ENCODE measurements at places on chromosomes 2 and 18. TPM values are rescaled to one million over a fixed set of nuclear protein-coding genes. Genes with fewer than 3 reads are reported as not detected.

The ASPRV1 gene
- 4.9 TPM for total RNA-seq

The DYNAP gene
- not detected for total RNA-seq

The SLC9A4 gene
- 0.30 TPM for total RNA-seq

The DSG1 gene
- total RNA-seq, result 1.5 TPM

The VWA3B gene
- 4.1 TPM for total RNA-seq

The SEPTIN10 gene
- 82.6 TPM for total RNA-seq

The ANKRD29 gene
- total RNA-seq, result 8.7 TPM

DNA sequence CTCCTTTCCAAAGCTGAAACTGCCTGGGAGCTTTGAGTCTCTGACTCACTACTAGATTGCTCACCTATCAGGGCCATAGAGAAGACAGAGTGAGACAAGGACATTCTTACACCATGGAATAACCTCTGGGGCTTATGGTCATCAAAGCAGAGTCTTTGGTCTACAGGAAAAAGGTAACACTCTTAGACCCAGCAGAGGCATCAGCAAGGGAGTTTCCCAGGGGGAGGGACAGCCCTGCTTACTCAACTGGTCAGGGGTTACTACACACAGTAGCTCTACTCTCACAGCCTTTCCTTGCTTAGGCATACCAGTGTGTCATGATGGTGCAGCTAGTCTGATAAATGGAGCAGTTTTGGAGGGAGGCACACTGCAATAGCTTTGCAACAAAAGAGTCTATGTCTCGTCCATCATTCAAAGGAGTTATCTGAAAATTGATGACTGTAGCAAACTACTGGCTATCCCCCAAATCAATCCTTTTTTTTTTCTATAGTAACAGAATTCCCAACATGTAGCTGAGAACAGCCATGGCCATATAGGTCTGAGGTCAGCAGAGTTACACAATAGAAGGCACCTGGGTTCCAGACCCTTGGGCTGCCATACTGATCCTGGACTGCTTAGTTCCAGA is 22.4 kb upstream of the CD28 start:
- DNase-seq, result no peak

DNA sequence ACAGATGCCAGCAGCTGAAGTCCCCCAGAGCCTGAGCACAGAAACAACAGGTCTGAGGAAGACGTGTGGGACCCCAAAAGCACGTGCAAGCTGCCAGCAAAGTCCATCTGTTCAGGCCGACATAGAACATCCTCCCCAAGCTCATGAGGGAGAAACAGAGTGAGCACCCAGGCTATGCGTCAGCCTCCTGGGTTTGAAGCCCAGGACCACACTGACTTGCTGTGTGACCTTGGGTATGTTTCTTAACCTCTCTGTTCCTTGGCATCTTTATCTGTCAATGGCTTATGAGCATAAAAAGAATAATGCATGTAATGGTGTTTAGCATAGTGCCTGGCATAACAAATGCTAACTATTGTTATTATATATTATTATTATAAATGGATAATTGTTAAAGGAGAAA is 40.3 kb downstream of the COL4A4 start:
- no peak for DNase-seq

GRCh38 chr2:196260546-196260945 is 89.2 kb upstream of the STK17B start:
- DNase-seq, result no peak

DNA sequence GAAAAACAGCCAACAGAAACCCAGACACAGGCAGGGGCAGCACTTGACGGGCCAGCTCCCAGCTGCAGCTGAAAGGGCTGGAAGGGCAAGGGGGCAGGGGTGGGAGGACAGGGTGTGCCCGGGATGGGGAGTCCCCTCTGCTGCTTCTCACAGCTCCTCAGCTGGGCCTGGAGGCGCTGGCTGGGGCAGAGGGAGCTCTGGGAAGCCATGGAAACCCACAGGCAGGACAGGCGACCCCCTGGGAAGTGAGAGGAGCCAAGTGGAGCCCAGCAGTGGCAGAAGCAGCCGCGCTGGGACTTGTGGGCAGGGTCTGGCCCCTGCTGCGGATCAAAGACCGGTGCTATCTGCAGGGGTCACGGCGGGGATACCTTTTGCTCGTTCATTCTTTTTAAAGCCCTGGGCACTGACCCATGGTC is 20.7 kb downstream of the OTOF start:
- DNase-seq, result no peak

DNA sequence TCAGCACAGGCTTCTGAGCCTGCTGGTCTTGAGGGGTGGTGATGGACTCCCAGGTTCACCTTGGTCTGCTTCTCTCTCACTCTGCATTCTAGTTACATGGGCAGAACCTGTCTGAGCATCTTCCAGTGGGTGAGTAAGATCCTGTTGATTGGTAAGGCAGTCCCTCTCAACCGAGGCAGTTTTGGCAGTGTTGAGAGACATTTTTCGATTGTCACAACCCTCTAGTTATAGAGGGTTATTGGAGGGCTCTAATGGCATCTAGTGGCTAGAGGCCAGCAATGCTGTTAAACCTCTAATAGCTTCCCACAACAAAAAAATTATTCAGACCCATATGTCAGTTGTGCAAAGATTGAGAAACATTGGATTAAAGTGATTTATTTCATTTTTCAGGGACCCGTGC is 9.3 kb upstream of the MGAT5 start:
- DNase-seq, result no peak

DNA sequence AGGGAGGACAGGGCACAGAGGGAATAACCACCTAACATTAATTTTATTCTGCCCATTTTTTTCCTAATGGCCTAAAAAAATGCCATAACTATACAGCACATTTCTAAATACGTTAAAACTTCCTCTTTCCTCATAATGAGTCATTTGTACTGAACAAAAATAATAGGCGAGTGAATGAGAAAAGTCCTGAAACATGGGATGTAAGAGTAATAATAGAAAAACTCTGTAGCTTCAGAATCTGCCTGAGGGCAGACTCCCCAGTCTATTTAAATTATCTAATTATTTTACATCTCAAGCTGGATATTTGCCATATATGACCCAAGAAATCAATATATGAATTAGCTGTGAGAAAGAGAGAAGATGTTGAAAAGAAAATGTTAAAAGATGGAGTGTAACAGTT is 285.1 kb downstream of the TMX3 start:
- no peak for DNase-seq
